ENCODE measurements at places on chromosomes 1 and 21.

GRCh38 chr21:34544032-34544496 lies 32.1 kb upstream of the KCNE1 start:
- peak; percentile 44 for DNase-seq

- no peak for DNase-seq
Measured at GRCh38 chr1:30286241-30286987, 437.0 kb downstream of the MATN1 start.

DNA sequence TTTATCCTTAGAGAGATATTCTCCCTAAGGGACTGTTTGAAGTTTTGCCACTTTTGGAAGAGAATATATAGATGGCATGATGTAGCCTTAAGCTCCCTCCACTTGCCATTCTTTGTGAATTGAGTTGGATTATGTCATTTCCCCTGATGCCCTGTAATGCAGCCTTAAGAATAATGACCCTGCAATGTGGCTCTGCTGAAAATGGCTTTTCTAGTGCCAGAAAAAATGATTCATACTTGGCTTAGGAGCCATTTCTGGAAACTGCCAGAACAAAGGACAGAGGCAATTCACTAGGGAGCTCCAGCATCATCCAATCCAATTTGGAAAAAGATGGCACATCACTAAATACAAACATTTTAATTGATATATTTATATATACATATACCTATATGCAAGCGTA lies 265.3 kb downstream of the SPATA17 start:
- DNase-seq: no peak

- no peak for DNase-seq
Measured at GRCh38 chr1:175216444-175216843, 23.9 kb upstream of the KIAA0040 start.

GRCh38 chr1:179545321-179545720 lies 30.4 kb downstream of the NPHS2 start:
- DNase-seq: no peak

DNA sequence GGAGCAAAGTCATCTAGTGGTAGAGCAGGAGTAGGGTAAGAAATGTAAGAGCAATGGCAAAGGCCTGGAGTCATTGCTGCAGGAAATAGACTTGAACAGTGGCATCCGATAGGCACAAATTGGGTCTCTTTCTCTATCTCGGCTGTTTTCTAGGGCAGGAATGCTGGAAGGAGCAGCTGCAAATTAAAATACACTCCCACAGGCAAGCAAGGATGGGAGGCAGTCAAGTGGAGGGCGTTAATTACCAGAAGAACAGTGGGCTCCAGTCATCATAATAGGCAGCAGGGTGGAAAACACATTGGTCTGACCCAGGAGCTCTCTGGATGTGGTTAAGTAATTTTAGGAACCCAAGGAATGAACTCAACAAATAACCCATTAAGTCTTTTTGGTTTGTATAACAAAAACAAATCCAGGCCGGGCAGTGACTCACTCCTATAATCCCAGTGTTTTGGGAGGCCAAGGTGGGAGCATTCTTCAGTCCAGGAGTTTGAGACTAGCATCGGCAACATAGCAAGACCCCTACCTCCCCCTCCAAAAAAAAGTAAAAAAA lies 7.8 kb upstream of the TDRD5 start:
- DNase-seq: no peak

GRCh38 chr21:25626757-25627156 lies 12.3 kb upstream of the JAM2 start:
- no peak for DNase-seq

DNA sequence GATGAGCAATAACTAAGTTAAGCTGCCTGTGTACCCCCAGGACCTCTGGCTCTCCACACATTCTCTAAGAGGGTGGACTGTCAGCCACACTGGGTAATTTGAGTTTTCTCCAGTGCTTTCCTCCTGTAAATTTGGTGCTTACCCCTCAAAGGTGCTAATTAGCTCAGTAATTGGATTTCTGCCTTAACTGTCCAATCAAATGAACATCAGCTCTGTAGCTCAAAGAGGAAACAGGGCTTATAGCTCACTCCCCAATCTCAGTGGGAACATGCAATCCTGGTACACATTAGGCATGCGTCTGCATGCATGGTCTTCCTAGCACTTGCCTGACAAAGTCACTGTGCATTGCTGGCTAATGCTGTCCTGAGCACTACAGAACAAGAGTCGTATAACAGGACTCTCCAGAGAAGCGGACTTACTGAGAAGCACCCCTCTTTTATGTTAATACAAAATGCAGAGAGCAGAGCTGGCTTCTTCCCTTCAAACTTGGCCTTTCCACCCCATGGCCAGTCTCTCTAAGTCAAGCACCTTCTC lies 110.1 kb downstream of the NTPCR start:
- DNase-seq: no peak

GRCh38 chr1:205907794-205908193 lies 35.5 kb downstream of the SLC26A9 start:
- DNase-seq: no peak

- no peak for DNase-seq
Measured at GRCh38 chr1:9326596-9326995, 33.9 kb downstream of the SPSB1 start.

- no peak for DNase-seq
Measured at GRCh38 chr1:231338270-231339128, at the start of gene SPRTN. Gene SPRTN, plus strand, starts transcription at chr1:231338293. Its CDS starts 91 bp downstream, at chr1:231338384.

- no peak for DNase-seq
Measured at GRCh38 chr1:156399355-156400125, 30.5 kb downstream of the RHBG start.

- DNase-seq: no peak
Measured at GRCh38 chr21:27561116-27561515, 594.2 kb upstream of the ADAMTS5 start.

DNA sequence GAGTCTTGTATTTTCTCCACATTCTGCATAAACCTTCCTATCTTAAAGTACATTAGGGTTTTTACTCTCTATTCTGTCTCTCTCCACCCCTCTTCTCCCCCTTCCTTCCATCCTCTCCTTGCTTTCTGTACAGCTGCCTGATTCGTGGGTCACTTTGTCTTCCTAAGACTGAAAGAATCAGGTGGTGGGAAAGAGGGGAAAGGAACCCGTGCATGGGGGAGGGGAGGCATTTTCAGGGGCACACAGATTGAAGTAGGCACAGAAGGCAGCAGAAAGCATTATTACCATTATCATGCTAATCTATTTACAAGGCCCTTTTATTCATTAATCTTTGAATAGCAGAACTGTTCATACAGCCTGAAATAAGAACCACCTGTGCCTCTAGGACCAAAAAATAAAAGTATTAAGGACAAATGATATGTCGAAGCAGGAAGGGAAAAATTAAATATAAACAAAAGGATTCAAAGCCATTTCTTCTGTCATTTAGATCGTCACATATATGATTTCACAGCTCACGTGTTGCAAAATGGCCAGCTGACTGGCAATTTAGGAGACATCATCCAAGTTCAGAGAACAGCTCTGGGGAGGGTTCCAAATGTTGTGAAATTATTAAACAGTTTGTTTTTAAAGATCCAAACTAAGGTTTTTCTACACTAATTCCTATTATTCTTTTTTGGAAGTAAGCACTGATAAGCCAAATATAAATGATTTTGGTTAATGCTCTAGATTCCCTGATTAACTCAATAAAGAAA lies 154.6 kb downstream of the PBX1 start:
- DNase-seq: no peak

DNA sequence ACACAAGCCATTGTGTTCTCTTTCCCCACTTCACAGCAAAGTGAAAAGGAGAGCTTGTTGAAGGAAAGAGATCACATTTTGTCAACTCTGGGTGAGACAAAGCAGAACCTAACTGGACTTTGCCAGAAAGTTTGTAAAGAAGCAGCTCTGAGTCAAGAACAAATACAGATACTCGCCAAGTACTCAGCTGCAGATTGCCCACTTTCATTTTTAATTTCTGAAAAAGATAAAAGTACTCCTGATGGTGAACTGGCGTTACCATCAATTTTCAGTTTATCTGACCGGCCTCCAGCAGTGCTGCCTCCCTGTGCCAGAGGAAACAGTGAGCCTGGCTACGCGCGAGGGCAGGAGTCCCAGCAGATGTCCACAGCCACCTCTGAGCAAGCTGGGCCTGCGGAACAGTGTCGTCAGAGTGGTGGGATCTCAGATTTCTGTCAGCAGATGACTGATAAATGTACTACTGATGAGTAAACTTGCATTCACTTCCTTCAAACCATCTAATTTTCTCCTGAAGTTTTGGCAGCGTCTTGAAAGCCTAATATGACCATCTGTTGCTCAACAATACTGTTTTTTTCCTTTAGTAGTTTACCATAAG lies 43.7 kb downstream of the BACH1 start:
- peak; percentile 68 for DNase-seq

DNA sequence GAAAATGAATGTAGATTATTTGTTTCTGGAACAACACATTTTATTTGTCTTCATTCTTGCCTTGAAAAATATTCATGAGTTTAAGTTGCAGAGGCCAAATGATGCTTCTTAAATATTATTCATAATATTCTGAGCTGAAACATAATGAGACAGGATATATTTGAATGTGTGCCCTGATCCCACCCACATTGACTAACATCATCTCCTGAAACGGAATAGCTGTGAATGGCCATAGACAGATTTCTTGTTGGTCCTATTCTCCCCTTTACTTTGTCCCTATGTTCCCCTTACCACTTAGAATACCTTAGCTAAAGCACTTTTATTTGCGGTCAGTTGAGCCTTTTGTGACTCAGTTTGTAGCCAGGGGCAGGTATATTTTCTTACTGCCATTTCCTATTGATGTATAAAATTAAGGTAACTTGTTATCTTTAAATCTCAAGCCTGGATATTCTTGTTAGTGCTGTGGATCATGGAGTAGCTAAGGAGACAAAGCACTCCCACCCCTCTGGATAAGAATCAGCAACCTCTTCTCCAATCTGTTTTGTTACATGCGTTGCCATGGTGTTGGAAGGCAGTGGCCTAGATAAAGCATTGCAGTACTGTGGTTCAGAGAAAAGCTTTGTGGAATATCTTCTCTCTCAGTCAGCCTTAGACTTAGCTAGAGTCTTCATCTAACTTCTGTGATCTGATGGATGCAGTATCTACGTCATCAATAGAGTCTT lies 478.5 kb upstream of the DEPDC1 start:
- no peak for DNase-seq

DNA sequence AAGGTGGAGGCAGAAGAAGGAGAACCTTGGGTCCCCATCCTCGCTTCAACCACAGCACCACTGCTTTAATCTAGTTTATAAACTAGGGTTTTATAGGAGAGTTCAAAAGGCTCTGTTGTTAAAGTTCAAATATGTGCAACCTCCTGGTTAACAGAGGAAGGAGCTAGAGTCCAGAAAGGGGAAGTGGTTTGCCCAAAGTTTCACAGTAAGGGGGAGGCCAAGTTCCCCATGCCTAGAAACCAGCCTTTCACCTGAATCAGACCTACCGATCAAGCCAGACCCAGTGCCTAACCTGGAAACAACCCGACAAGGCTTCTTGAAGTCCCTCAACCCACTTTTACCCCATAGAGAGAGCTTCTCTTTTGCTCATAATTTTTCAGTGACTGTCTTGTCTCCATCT lies 106.5 kb downstream of the PLPP3 start:
- DNase-seq: no peak

DNA sequence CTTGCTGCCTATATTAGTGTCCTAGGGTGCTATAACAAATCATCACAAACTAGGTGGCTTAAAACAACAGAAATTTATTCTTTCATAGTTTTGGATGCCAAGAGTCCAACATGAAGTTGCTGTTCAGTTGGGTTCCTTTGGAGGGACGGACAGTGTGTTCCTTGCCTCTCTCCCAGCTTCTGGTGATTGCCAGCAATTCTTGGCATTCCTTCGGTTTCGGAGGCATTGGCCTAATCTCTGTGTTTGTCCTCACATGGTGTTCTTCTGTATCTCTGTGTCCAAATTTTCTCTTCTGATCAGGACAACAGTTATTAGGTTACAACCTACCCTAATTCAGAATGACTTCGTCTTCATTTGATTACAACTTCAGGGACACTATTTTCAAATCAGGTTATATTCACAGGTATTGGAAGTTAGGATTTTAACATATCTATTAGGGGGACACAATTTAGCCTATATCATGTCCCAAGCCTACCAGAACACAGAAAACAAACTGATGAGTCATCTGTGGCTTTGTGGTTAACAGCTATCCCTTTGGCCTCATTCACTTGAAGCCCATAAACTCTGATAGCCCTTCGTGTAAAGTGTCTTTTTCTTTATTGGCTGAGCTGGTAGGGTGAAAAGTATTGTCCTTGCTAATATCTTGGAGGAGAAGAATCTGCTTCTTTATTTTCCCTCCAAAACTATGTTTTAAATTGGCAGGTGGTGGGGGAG lies 83.2 kb upstream of the PAPPA2 start:
- no peak for DNase-seq

GRCh38 chr1:217389895-217390294 lies 241.0 kb downstream of the GPATCH2 start:
- DNase-seq: no peak

DNA sequence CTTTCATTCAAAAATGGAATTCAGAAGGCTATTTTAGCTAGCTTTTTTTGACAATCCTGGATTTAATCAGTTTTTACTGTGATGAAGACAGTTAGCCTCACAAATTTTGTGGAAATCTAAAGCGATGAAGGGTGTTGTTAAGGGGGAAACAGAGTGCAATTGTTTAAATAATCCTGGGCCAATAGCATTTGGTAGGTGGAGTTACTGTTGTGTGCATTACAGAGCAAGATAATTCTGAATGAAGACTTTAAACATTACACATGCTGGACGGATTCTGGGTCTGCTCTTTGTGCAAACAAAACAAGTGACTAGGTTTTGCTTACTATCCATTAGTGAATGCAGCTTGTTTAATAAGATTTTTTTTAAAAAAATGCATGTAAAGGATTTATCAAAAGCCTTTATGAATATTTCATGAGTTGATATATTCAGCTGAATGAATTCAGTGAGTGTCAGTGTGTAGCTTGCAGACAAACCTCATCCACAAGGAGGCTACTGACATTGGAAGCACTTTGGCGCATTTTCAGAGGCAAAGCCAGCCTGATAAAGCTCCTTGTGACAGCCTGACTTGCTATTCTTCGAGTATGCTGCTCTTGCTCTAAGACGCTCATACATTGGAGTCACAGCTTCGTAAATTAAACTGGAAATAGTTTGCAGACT lies 199.6 kb downstream of the PDE4B start:
- DNase-seq: no peak

- DNase-seq: no peak
Measured at GRCh38 chr1:198776602-198777029, 137.8 kb downstream of the PTPRC start.

GRCh38 chr1:29282924-29283803 lies 46.8 kb downstream of the PTPRU start:
- peak; percentile 37 for DNase-seq

GRCh38 chr1:71190843-71191242 lies 110.0 kb upstream of the ZRANB2 start:
- DNase-seq: no peak

- no peak for DNase-seq
Measured at GRCh38 chr1:55898181-55898580, 681.2 kb downstream of the PLPP3 start.

DNA sequence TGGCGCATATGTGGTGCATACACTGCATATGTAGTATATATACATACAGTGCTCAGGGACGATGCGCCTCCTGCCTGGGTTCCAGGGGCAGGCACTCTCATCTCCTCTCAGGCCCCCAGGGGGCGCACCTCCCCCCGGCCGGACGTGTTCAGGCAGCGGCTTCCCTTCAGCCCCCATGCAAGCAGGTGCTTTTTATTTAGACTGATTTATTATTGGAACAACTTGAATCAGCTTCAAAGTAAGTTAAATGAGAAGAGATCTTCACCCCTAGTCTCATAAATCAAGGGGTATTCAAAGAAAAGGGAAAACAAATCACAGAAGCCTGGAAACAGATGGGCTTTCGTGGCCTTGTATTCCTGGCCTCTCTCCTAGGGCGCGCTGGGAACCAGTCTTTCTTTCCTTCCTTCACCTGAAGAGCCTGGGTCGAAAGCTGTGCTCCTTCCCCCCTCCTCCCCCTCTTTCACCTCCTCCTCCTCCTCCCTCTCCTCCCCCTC lies 64.6 kb downstream of the UBIAD1 start:
- peak; percentile 82 for DNase-seq

GRCh38 chr1:66357478-66358197 lies 176.3 kb upstream of the SGIP1 start:
- no peak for DNase-seq
